ENCODE measurements at places on chromosomes 6 and 20.

- DNase-seq = peak; percentile 76
These were observed 67.1 kb upstream of the DUSP22 start for GRCh38 chr6:225121-225721.

DNA sequence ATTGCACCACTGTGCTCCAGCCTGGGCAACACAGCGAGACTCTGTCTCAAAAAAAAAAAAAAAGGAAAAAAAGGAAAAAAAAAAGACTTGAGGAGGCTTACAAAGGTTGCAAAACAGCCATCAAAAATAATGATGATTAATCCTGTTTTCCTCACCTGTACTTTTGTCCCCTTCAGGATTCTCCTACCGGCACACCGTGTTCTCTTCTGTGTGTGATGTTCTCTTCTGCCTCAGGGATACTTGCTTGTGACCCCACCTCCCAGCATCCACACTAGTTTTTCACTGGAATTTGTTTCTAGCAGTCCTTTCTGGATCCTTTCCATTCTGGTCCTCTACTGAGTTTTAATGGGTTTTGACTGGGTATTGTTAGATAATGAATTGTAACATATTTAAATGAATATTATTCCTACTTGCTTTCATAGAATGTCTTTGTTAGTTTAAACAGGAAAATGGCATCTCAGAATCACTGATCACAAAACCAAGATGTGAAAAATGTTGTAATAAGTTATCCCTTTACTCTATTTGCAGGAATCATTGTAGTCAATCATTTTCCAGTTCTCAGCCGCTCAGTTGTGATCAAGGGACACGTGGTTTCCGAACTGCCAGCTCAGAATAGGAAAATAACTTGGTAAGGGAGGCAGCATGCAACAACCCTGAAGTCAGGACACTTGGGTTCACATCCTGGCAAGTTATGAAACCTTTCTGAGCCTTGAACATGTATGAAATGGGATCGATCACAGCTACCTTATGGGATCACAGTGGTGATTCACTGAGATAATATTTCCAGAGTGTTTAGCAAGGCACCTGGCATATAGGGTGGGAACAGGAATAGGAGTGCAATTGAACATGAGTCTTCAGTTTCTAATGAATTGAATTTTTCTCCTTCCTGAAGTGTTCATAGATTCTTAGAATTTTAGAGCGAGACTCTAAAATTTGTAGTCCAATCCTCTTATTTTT lies 8.5 kb downstream of the C6orf89 start:
- no peak for DNase-seq

DNA sequence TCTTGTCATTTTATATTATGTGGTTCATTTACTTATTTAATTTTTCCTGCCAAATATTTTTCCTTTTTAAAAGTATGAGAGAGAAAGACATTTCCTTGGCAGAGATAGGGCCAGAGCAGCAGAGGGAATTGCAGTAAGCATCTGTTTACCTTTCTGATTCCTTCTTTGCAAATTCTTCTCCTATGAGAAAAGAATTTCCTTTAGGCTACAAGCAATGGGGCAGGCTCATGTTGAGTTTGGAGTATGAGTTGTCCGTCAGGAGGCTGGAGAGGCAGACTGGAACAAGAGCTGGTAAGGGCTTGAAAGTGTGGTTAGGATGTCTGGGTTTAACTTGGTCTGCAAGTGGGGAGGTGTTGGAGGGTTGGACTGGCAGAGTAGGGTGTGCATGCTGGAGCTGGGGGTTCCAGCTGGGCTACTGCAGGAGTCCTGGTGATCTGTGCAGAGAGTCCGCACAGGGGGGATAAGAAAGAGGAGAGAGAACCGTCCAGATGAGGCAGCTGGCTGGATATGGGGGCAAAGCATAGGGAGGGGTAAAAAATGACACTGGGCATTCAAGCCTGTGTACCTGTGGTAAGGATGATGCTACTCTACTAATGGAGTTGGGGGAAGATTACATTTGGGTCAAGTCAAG lies 19.7 kb downstream of the TIAM2 start:
- DNase-seq = no peak

DNA sequence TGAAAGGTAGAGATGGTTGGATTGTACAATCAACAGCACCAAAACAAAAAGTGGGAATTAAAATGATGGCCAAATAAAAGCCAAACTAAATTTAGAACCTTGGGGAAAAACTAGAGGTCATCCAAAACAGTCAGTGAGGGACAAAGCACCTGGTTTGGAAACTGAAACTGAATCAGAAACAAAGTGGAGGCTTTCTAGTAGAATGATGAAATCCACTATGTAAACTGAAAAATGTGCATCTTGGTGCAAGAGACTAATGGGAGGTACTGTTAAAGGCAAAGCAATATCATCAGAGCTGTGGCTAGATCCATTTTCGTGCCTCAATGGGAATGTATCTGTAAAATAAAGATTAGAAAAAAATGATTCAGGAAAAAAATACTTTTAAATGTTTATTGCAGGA lies 380.0 kb upstream of the GJE1 start:
- no peak for DNase-seq

- no peak for DNase-seq
These were observed 56.8 kb downstream of the CEBPB start for GRCh38 chr20:50247196-50248094.

- no peak for DNase-seq
These were observed 102.3 kb upstream of the CCN2 start for GRCh38 chr6:132053511-132053910.

DNA sequence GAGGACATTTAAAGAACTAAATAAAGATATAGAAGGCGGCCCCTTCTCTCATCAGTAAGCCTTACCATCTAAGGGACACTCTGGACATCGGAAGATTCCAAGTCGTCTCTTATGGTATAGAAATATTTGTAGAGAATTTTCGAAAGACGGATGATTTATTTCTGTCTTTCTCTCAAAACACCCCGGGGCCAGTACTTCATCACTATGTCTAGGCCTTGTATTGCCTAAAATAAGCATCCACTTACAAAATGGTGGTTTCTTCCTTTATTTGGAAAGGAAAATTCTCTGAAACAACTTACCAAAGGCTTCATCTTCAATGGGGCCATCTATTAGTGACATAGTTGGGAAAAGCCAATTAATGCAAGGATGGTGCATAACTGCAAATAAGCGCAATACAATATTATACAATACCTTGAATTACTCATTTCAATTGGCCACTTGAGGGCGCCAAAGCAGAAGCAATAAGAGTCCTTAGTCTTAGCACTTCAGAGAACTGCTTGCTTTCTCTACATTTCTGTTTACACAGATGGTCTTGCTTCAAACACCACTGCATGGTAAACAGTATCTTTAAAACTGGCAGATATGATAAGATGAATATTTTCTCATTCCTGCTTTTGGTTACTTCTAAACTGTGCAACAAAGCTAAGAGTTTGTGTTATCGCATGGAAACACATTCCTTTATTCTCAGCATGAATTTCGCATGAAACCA lies 113.2 kb downstream of the VIP start:
- DNase-seq = peak; percentile 8

- no peak for DNase-seq
These were observed 9.2 kb upstream of the TFAP2A start for GRCh38 chr6:10424040-10424439.

GRCh38 chr6:47162793-47163192 lies 120.7 kb upstream of the ADGRF1 start:
- DNase-seq = no peak

- DNase-seq = no peak
These were observed 15.3 kb downstream of the ANKRD60 start for GRCh38 chr20:58213121-58213520.

- no peak for DNase-seq
These were observed 96.0 kb downstream of the EYA2 start for GRCh38 chr20:46990596-46991104.

GRCh38 chr6:169324656-169325459 lies 71.2 kb upstream of the THBS2 start:
- DNase-seq = no peak

GRCh38 chr6:127518710-127519468 lies at the start of gene MTCL3:
TSS of gene MTCL3 (minus strand) at chr6:127519335.
- peak; percentile 40 for DNase-seq

GRCh38 chr20:6740096-6740495 lies 27.4 kb upstream of the BMP2 start:
- no peak for DNase-seq

DNA sequence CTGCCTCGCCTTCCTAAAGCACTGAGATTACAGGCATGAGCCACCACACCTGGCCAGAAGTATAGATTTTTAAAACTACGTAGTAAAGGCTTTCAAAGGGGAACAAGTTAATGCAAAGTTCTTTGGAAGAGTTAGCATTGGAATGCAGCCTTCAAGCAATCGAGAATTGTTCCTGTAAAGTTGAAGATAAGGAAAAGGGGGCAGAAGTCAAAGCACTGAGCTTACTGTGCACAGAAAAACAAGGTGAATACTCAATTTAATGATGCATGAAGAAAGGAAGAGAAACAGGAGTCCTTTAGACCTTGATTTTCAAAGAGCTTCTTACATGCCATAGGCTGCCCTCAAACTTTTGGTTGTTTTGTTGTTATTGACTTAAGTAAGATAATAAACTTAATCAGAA lies 29.1 kb upstream of the LGSN start:
- DNase-seq = no peak

DNA sequence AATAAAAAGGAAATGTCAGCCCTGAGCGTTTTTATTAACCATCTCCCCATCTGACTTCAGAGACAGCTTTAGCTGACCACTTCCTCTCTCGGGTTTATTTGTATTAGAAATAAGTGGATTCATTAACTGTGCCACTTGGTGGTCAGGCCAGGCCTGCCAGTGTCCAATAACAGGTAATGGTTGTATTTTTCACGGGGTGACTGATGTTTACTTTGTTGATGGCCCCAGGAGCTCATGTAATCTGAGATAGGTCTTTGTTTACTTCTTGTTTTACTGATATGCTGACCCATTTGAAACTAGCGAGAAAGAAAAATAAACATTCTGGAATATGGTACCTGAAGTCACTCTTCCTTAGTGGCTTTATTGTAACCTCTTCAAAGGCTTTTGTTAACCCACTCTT lies 504.3 kb upstream of the SLC35B3 start:
- DNase-seq = no peak

DNA sequence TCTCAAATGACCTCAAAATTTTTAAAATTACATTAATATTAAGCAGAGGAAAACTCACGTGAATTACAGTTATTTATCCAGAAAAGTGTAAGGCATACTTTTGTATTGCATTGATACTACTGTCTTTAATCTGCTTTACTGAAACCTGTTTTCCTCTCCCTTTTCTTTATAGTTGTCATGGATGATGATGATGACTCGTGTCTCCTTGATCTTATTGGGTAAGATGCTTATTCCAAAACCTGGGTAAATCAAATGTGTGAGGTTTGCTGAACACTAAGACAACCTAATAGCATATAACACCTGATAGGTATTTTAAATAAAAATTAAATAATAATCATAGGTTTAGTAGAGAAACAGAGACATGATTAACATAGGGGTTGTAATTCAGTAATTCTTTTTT lies 40.0 kb downstream of the BICRAL start:
- no peak for DNase-seq

- DNase-seq = no peak
These were observed 759 bp downstream of the CRISP3 start for GRCh38 chr6:49743429-49743828.

GRCh38 chr20:18802012-18802634 lies 11.5 kb upstream of the SCP2D1 start:
- DNase-seq = no peak

- DNase-seq = no peak
These were observed 34.4 kb upstream of the ZFAND3 start for GRCh38 chr6:37785002-37785662.

DNA sequence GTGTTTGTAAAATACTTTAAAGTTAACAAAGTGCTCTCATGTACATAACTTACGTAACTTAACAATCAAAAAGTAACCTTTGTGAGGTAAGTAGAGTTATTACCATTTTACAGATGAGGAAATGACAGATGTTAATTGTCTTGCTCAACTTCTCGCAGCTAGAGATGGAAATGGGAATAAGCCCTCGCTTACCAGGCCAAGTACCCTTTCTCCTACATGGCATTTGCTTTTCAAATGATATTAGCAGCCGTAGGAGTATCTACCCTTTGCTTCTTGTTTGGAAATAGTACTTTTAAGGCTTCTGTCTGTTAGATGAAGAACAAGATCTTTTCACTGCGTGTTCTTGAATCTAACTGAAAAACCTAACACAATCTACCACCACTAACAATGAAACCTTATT lies 15.5 kb downstream of the STX11 start:
- DNase-seq = no peak

- DNase-seq = no peak
These were observed 243.9 kb downstream of the DLL1 start for GRCh38 chr6:170046791-170047626.

DNA sequence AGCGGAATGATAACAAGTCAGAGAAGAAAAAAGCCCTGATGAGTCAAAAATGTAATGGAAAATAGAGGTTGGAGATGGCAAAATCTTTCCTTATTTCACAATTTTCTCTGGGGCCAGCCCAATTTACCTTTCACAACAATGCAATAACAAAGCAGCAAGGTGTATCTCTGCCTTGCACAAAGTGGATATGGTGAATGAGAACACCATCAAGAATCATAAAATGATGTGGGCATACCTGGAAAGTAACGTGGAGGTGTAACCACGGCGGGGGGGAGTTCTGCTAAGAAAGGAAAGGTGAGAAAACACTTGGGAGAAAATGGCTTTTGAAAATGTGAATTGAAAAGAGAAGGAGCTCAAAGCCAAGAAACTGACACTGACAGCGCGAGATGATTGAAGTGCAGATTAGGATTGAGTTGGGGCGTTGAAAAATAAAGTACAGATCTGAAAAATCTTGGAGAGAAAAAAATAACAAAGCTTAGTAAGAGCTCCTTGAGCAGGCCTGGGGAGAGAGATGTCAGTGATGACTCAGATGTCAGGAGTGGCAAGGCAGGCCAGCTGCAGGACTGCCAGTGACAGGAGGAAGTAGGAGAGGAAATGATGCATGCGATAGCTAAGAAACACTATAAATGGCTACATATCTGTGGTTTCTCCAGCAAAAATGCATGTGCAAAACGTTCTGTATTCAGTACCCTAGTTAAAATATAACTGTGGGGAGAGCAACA lies 26.2 kb downstream of the ARHGAP18 start:
- DNase-seq = peak; percentile 61

DNA sequence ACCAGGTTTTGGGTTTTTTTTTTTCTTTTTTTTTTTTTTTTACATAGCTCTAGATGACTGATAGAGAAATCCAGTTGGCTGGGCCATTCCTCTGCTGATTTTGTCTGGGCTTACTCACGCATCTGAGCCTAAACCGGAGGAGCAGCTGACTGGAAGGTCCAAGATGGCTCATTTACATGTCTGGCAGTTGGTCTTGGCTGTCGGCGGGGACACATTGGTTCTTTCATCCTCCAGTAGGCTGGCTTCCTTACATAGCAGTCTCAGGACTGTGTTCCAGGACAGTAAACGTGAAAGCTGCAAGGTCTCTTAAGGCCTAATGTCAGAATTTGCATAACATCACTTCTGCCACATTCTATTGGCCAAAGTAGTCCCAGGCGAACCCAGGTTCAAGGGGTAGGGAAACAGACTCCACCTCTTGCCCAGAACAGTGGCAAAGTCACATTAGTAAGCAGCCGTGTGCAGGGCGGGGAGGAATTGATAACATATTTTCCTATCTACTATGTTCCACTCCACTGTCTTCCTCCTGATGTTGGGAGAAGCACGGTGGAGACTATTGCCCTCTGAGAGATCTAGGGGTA lies 87.0 kb downstream of the CDH22 start:
- no peak for DNase-seq

GRCh38 chr6:53910834-53911233 lies 116.0 kb downstream of the LRRC1 start:
- no peak for DNase-seq

GRCh38 chr20:8414586-8415274 lies 282.7 kb downstream of the PLCB1 start:
- no peak for DNase-seq

GRCh38 chr6:111263837-111264236 lies 176.5 kb downstream of the SLC16A10 start:
- no peak for DNase-seq

- no peak for DNase-seq
These were observed 197.4 kb upstream of the PRND start for GRCh38 chr20:4524307-4524706.

Data from stimulated activated CD8-positive, alpha-beta memory T cell treated with anti-CD3 and anti-CD28 coated beads, Interleukin-15, amount 100 ng/mL, for 48 hours (primary cell).